ENCODE measurements at places on chromosomes 12 and 14. TPM values are rescaled to one million over a fixed set of nuclear protein-coding genes. Genes with fewer than 3 reads are reported as not detected.

DNA sequence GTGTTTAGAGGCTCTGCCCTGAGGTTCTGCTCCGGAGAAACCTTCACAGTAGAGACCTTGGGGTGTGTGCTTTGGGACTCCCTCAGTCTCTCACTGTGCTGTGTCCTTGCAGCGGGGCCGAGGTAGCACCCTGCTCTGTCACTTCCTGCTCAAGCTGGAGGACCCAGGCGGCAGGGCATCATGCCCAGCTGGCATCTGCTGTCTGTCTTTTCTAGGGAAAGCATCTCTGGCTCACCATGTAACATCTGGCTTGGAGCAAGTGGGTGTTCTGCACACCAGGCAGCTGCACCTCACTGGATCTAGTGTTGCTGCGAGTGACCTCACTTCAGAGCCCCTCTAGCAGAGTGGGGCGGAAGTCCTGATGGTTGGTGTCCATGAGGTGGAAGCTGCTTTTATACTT lies 124.5 kb downstream of the ESRRB start:
- no peak overlapping the region for H3K4me3 ChIP-seq
- H3K27ac ChIP-seq: no peak overlapping the region
- no peaks in the 10 kb centered on the region for H3K27me3 ChIP-seq
- H3K4me1 ChIP-seq: peaks cover 5% of the 10 kb centered on the region
- no peaks in the 10 kb centered on the region for H3K36me3 ChIP-seq

DNA sequence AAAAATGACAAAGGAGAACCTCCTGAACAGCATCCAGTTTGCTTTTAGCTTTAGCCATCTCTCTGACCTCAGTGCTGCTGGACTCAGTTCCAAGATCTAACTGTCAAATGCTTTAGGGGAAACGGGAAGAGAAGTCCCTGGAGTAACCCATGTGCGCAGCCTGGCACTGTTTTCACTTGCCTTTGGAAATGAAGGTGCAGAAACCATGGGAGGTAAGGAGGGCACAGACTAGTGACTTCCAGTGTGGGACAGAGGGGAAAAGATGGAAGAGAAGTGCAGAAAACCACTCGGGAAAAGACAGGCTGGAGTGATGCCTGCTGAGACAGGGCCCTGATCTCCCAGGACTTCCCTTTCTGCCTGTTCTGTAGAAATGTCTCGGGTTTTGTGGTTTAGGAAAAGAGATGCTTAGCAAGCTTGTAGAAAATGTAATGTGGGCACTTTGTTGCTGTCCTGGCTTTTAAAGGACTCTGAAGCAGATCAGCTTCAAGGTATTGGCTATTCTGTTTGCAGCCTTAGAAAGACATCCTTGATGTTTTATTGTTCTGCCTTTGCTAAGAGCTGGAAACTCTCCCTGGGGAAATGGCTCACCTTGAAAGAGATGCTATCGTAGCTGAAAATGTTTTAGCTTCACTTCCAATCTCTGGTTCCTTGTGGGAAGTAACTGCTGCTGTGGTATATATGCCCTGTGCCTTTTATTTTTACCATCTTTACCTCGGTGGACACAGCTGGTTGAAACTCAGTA lies 124.6 kb upstream of the HIF1A start:
- H3K4me1 ChIP-seq: peaks cover 15% of the 10 kb centered on the region
- peak overlapping the region; percentile 3 for H3K4me3 ChIP-seq
- no peak overlapping the region for H3K27ac ChIP-seq
- peak; percentile 31 for DNase-seq
- no peaks in the 10 kb centered on the region for H3K36me3 ChIP-seq
- no peaks in the 10 kb centered on the region for H3K27me3 ChIP-seq

FSCB gene
- total RNA-seq: not detected

GRCh38 chr14:64728106-64728505 lies 23.9 kb downstream of the PLEKHG3 start:
- peak; percentile 30 for DNase-seq
- H3K27me3 ChIP-seq: no peaks in the 10 kb centered on the region
- H3K36me3 ChIP-seq: peaks cover 21% of the 10 kb centered on the region
- H3K4me1 ChIP-seq: peaks cover 26% of the 10 kb centered on the region

DNA sequence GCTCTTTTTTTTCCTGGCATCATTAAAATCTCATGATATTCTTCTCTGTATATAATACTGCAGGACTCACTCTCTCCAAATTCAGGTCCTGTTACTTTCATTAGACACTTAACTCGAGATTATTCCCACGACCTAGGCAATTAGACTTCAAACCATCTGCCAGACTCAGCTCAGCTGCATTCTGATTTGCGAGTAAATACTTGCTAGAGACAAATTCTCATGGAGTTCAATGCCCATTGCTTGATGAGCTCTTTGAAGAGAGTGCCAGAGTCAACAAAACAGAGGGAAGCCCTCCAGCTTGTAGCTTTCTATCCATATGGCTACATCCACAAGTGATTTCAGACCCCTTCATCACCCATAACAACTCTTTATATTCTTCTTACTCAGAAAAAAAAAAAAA lies 88.3 kb downstream of the GTF2A1 start:
- no peaks in the 10 kb centered on the region for H3K36me3 ChIP-seq
- H3K4me3 ChIP-seq: no peak overlapping the region
- no peak overlapping the region for H3K27ac ChIP-seq
- no peaks in the 10 kb centered on the region for H3K27me3 ChIP-seq
- no peaks in the 10 kb centered on the region for H3K4me1 ChIP-seq
- no peak for DNase-seq

GRCh38 chr12:71216725-71217579 lies 59.2 kb upstream of the TSPAN8 start:
- no peaks in the 10 kb centered on the region for H3K27me3 ChIP-seq
- no peaks in the 10 kb centered on the region for H3K4me1 ChIP-seq
- DNase-seq: peak; percentile 71
- H3K4me3 ChIP-seq: no peak overlapping the region

GRCh38 chr12:32303174-32303549 lies 96.2 kb upstream of the FGD4 start:
- no peak overlapping the region for H3K4me3 ChIP-seq
- peaks cover 6% of the 10 kb centered on the region for H3K4me1 ChIP-seq
- DNase-seq: no peak
- no peaks in the 10 kb centered on the region for H3K27me3 ChIP-seq

SPX gene
- total RNA-seq: 0.18 TPM

TPPP2 gene
- 0.80 TPM for total RNA-seq

- H3K4me3 ChIP-seq: no peak within 1 kb of the TSS
- no peaks in the 10 kb centered on the region for H3K36me3 ChIP-seq
- H3K27me3 ChIP-seq: peaks cover 45% of the 10 kb centered on the region
- H3K4me1 ChIP-seq: no peaks in the 10 kb centered on the region
Observed at GRCh38 chr12:51907083-51907855, at the start of gene ACVRL1. Gene ACVRL1, plus strand, starts transcription at chr12:51907504. Its CDS starts 4,971 bp downstream, at chr12:51912475.

Measured in endodermal cell (in vitro differentiated cells).